ENCODE measurements at places on chromosomes 16 and 17.

GRCh38 chr16:88903267-88903666 is 36.8 kb upstream of the PABPN1L start:
- no peak for DNase-seq

DNA sequence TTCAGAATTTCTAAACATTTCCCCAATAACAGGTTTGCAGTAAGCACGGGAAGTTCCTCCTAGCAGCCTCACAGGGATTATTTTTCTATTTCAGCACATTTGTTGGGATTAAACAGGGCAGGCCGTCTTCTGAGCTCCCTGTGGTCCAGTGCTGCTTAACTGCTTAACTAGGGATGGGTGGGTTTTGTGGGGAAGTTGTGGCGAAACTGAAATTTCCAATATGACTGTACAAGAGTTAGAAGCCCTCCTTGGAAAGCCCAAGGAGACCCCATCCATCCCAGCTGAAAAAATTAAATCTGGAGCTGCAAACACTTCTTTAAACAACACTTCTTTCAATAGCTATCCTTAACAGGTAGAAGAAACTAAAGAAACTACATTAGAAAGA is 22.2 kb downstream of the FAM117A start:
- no peak for DNase-seq

DNA sequence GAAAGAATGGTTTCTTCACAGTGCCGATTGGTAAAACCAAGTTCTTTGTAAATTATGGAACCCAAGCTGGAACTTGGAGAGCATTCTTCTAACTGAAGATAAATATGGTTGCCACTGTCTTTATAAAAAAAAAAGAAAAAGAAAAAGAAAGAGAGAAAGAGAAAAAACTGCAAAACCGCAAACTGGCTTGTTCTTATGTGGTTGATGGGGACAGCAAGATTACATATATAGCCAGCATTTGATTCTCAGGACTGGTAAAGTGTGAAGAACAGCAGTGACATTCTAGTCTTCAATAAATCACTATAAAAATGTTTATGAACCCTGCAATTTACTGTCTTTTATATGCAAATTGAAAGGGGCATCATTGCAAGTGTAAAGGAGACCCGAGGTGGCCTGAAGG is 605.1 kb downstream of the MAF start:
- no peak for DNase-seq

DNA sequence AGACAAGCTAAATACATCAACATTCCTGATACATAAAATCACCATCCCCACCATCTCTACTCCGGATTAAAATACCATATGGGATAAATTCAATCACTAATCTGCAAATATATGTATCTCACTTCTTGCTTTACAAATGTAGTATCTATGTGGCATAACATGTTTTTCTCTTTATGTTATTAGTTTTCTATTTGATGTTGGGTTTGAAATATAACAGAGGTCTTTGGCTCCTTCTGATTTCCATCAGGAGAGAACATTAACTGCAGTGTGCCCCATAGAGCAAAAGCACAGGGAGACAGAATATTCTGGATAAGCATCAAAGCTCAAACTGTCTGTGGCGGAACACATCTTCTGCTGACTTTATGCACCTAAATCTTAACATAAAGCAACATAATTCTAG is 547.2 kb upstream of the CDH8 start:
- no peak for DNase-seq

Data from brain pericyte (primary cell).